Fibroblast of the conjunctiva (primary cell): ENCODE measurements at places on chromosomes 16 and 17.

DNA sequence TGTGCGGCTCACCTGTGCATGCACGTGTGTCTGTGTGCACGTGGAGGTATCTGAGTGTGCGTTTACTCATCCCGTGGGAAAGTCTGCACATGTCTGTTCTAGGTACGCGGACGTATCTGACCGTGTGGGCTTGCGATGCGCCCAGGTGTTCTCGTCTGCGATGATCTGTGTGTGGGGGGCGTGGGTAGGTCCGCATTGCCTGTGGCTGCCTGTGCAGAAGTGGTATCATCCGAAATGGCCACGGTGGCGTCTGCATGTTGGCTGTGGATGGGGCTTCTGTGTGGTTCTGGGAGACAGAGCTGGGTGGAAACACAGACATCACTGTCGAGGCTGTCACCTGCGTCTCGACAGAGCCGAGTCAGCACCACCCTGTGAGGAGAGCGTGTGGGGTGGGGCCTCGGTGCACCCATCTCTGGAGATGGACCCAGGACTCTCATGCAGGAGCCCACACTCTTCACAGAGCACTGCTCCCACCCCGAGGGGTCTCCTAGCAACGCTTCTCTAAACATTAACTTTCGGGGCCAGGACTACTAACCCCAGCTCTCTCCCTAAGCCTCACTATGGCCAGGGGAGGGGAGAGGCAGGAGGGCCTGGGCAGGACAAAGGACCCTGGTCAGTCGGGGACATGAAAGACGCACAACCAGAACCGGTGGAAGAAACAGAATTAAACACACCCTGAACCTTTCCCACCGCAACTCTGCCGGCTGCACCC, 8.4 kb downstream of the DPEP1 start:
- no peak for DNase-seq

GRCh38 chr16:11609474-11610120, 22.9 kb upstream of the LITAF start:
- DNase-seq = no peak

- no peak for DNase-seq
Measured at GRCh38 chr17:48729335-48730239, 1.0 kb upstream of the HOXB13 start.

DNA sequence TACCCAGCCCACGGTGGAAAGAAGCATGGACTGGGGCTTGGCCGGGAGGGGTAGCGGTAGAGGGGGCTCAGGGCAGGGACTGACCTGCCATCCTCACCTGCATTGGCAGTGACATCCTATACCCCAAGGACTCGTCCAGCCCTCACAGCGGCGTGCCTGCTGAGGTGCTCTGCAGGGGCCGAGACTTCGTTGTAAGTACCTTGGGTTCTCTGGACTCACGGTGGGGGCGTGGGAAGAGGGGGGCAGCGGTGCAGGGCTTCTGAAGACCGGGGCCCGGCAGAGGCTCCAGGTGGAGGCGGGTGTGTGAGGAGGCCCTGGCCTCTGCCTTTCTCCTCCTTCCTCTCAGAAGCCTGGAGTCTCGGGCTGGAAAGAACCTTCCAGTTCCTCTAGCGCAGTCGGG, 25.5 kb downstream of the POLR3E start:
- DNase-seq = no peak

DNA sequence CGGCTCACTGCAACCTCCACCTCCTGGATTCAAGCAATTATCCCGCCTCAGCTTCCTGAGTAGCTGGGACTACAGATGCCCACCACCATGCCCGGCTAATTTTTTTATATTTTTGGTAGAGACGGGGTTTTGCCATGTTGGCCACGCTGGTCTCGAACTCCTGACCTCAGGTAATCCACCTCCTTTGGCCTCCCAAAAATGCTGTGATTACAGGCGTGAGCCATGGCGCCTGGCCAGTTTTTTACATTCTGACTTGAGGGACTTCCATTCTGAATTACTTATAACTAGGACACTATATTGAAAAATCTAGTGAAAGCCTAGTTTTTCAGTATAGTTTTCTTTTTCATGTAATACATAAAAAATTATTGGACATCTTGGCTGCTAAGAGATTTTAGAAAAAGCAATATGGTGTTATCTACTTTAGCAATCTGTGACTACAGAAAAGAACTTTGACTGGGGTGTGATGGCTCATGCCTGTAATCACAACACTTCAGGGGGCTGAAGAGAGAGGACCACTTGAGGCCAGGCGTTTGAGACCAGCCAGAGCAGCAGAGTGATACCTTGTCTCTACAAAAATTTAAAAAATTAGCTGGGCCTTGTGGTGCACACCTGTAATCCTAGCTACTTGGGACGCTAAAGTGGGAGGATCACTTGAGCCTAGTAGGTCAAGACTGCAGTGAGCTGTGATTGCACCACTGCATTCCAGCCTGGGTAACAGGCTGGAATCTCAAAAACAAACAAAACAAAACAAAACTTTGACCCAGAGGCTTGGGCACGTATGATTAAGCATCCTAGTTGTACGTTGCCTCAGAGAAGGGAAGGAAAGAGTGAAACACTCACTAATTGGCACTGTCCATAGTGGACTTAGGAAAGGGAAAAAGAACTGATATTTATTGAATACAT, 26.8 kb upstream of the GOSR1 start:
- DNase-seq = peak; percentile 30

GRCh38 chr17:74920642-74921025, 2.4 kb downstream of the USH1G start:
- DNase-seq = no peak

DNA sequence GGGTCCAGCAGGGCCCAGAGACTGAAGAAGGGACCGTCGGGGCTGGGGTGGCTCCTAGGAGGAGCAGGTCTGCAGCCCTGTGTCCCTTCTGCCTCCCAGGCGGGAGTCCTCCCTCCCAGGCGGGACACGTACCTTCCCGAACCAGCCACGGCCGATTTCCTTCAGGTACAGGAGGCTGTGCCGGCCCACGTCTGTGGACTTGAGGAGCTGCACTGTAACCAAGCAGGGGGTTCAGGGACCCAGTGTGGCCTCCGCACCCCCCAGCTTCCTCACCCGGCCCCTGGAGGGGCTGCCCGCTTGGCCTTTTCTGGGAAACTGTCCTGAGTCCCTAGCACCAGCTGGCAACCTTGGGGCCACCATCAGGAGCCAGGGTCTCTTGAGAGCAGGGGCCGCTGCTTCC, 37.0 kb upstream of the PVALEF start:
- no peak for DNase-seq

DNA sequence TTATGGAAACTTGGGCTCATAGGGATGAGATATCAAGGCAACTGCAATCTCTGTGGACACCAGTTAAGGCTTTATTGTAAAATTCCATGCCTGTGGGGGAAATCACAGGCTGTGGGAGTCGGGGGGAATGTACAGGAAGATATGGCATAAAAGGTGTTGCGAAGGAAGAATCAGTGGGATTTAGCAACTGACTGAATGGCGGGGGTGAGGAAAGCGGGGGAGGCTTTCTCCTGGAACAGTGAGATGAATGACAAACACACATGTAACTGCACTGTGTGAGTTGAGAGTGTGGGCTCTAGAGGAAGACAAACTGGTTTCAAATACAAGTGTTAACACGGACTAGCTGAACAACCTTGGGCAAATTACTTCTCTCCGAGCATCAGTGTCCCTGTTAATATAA, 143.7 kb downstream of the PRKCB start:
- no peak for DNase-seq

DNA sequence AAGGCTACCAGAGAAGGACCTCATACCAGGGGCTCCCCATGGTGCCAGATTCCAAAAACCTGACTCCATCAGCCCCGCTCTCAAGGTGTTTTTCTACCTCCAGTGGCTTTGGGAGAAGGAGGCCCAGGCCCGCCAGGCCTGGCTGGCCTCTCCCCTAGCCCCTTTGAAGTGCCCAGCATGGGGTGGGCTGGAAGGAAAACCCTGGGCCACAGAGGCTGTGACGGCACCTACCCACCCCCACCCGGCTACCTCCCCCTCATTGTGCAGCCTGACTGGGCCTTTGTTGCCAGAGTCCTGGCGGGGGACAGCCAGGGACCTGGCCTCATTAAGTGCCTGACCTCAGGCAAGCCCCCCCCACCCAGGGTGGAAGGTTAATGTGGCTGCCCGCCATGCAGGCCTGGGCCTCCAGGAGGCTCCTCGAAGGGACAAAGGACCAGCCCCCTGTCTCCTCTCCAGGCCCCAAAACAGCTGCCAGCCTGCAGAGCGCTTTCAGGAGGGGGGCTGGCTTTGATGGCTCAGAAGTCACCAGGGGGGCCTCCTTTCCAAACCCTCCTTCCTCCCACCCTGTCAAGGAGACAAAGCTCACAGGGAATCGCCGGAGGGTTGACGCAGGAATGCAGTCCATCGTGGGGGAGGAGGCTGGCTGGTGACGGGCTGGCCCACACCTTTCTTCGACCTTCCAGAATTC, 159.4 kb downstream of the ZNF423 start:
- no peak for DNase-seq

DNA sequence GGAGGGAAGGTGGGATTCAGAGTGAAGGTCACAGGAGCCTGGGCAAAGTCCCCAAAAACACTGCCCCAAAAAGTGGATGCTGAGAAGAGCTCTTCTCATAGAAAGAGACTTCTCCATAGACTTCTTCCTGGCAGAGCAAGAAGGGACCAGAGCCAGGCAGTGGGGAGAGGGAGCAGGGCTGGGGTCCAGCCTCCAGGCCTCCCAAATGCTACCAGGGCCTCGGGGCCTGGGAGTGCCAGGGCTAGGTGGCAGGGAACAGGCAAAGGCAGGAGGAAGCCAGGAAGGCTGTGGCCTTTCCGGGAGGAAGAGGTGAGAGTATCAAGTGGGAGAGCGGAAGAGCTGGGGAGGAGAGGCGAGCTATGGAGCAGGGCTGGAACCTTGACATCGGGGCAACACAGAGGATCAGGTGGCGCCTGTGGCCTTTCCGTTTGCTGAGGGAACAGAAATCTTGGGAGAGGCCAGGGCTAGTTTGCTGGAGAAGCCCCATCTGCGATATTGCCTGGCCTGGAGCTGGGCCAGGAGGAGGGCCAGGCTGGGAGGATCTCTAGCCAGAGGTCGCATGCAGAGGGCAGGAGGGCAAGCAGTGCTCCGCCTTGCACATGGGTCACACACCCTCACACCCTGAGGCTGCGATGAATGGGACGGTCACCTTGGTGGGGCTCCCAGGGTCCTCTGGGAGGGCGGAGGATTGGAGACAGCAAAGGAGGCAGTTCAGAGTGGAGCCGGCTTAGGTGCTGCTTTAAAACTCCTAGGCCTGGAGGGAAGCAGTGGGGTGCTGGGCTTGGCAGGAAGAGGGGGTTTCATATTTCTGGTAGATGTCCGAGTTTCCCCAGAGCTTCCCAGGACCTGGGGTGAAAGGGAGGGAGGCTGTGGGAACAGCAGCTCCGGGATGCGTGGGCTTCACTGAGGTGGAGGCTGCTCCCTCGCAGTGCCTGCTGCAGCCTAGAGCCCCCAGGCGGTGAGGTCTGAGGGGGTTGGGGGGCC, 3.4 kb downstream of the SLC16A5 start:
- no peak for DNase-seq

GRCh38 chr17:39663340-39663687, 1.8 kb upstream of the TCAP start:
- DNase-seq = no peak

GRCh38 chr16:74735162-74735452, 34.4 kb upstream of the MLKL start:
- no peak for DNase-seq

DNA sequence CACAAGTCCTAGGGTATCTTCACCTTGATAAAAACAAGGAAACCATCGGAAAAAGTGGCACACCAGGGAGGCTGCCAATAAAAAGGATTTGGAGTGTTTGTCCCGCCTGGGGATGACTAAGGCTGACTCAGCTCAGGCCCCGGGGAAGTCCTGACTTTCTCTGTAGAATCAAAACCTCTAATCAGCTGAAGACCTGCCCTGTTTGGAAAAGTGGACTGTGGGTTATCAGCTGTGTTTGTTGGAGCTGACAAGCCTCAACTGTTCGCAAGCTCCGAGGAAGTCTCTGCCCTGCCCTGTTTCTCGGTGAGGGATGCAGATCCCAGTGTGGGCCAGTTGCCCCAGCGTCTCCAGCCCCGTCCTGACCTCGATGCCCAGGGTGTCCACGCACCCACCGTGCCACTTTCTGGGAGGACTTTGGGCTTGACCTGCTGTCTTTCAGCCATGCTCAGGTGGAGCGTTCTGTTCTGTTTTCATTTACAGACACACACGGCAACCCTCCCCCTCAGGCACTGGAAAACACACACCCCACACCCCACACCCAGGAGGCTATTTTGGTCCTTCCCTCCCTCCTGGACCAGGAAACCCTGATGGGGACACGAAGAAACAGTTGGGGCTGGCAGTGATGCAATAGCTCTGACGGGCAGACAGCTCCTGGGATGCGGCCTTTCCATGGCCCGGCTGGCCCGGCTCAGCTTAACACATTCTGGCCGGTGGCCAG, 27.6 kb upstream of the PITPNA start:
- DNase-seq = peak; percentile 55

- peak; percentile 61 for DNase-seq
Measured at GRCh38 chr17:50806141-50806643, 29.2 kb upstream of the WFIKKN2 start.
